ENCODE measurements at places on chromosomes 13 and 19. TPM values are rescaled to one million over a fixed set of nuclear protein-coding genes. Genes with fewer than 3 reads are reported as not detected.

SERP2 gene
- total RNA-seq, result not detected

TRAPPC5 gene
- total RNA-seq, result 98.9 TPM

TEX29 gene
- not detected for total RNA-seq

CLDN10 gene
- total RNA-seq, result 0.14 TPM

LILRB3 gene
- total RNA-seq, result 0.30 TPM

PROZ gene
- not detected for total RNA-seq

TMEM145 gene
- total RNA-seq, result 4.2 TPM

MYO9B gene
- 33.4 TPM for total RNA-seq

DCLK1 gene
- 1.4 TPM for total RNA-seq

IZUMO2 gene
- total RNA-seq, result not detected

OR1M1 gene
- not detected for total RNA-seq

ICAM1 gene
- total RNA-seq, result 4.1 TPM

GFY gene
- total RNA-seq, result 0.17 TPM

SWSAP1 gene
- 1.8 TPM for total RNA-seq

FGF14 gene
- total RNA-seq, result 0.01 TPM

KCNN1 gene
- 1.3 TPM for total RNA-seq

BRME1 gene
- total RNA-seq, result 0.64 TPM

C13orf46 gene
- 0.26 TPM for total RNA-seq

ZNF527 gene
- total RNA-seq, result 3.7 TPM

FXYD3 gene
- total RNA-seq, result 0.54 TPM

TINCR gene
- 1.9 TPM for total RNA-seq

MYO1F gene
- total RNA-seq, result 0.39 TPM

KLK14 gene
- total RNA-seq, result 0.41 TPM

FFAR1 gene
- not detected for total RNA-seq

ZNF709 gene
- not detected for total RNA-seq

CRX gene
- not detected for total RNA-seq

ALOX5AP gene
- 11.9 TPM for total RNA-seq

NLRP11 gene
- total RNA-seq, result not detected

TEX101 gene
- not detected for total RNA-seq

PSG5 gene
- total RNA-seq, result 0.74 TPM

ZNF442 gene
- total RNA-seq, result not detected

SGCG gene
- total RNA-seq, result not detected

METTL21C gene
- total RNA-seq, result not detected

Data from A549 treated with dexamethasone at 1 μM for 4 hours (cell line).